ENCODE measurements at places on chromosomes 13 and 19.

GRCh38 chr13:74066937-74067336 lies 67.3 kb downstream of the KLF12 start:
- no peak for DNase-seq

- no peak for DNase-seq
These were observed 193.3 kb downstream of the SLC7A1 start for GRCh38 chr13:29402166-29402636.

DNA sequence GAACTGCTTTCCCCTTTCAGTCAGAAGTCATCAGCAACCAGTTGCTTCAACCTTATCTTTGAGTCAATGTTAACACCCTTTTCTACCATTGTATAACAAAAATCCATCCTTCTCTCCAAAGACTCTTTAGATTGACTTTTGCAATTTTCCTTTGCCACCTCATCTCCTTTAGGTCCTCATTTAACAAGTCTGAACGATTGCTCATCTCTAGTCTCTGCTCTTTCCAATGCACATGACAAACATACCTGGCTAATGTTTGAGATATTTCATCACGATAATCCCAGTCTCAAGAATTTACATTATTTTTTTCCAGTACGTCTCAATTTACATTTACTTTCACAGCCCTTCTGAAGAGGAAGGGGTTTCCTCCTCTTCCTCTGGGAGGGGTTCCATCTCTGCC lies 127.5 kb downstream of the KLF12 start:
- DNase-seq: no peak

GRCh38 chr13:23350009-23350408 lies 83.5 kb downstream of the SACS start:
- no peak for DNase-seq

GRCh38 chr13:43031881-43032280 lies 8.5 kb downstream of the DNAJC15 start:
- no peak for DNase-seq

DNA sequence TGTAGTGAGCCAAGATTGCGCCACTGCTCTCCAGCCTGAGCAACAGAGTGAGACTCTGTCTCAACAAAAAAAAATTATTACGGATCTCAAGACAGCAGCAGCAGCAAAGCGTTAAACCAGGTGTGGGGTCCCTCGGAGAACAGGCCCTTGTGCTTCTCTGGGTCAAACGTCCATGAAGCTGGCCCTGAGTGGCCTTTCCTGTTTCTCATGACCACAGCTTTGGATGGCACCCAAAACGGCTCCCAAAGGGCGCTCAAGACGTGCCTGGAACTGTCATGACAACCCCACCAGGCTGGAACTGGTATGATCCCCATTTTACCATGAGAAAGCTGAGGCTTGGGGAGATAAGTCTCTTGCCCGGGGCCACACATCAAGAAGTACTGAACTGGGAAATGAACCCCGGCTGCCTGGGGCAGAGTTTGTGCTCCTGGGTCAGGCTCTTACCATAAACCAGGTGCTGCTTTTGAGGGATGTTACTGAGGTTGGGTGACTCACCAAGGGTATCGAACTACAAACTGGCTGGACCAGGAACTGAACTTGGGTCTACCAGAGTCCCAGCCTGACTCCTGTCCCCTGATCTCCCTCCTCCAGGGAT lies 11.6 kb upstream of the SAMD1 start:
- DNase-seq: no peak

- no peak for DNase-seq
These were observed 6.0 kb downstream of the EHD2 start for GRCh38 chr19:47719047-47719859.

- peak; percentile 13 for DNase-seq
These were observed 39.9 kb downstream of the MBNL2 start for GRCh38 chr13:97262058-97262457.

DNA sequence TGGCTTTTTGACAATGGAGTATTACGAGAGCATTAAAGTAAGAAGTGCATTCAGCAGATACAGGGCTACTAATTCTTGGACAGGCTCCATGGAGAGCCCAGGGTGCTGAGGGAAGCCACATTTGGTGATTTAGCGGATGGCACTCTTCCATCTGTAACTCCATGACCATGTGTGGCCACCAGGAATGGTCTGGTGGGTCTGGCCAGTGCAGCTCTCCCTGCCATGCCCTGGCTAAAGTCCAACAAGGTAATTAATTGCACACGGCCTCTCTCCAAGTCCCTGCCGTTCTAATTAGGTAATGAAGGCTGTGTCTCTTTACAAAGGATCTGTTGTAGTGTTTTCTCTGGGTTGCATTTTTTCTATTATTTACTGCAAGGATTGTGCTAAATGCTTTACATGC lies 4.3 kb upstream of the ZFR2 start:
- DNase-seq: no peak

DNA sequence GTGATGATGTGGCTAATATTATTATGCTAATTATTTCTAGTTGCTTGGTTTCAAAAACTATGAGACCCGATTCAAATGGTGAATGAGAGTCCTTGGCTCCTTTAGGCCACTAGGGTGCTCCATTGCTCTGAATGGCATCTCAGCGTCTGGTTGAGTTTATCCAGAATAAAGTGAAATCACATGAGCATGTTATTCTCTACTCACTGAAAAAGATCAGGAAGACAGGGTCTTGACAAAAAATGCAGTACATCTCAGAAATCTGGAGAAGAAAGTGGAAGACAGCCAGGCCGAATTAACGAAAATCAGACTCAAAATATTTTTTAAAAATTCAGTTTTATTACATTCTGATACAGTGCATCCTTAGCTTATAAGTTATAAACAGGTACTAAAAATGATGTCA lies 516.2 kb downstream of the MYO16 start:
- peak; percentile 15 for DNase-seq

DNA sequence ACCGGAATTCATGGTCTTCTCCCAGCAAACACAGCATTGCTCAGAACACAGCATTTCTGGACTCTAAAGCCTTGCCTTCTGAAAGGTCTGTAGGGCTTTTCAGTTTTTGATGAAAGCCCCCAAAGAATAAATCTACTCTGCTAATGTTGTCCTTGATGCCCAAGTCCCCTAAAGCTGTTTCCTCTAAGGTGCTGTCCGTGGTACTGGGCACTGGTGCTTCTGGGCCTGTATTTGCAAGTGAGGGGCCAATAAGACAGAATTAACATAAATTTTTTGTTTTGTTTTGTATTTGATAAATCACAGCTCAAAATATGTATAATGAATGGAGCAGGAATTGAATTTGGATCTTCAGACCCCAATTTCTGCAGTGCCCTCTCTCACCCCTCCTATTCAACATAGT lies 12.1 kb upstream of the LGALS13 start:
- DNase-seq: no peak

GRCh38 chr13:113586661-113587479 lies 2.3 kb downstream of the TFDP1 start:
- DNase-seq: no peak
